ENCODE measurements at places on chromosomes 2 and 18.

- no peak for DNase-seq
Measured at GRCh38 chr18:62399781-62400308, 74.7 kb downstream of the TNFRSF11A start.

DNA sequence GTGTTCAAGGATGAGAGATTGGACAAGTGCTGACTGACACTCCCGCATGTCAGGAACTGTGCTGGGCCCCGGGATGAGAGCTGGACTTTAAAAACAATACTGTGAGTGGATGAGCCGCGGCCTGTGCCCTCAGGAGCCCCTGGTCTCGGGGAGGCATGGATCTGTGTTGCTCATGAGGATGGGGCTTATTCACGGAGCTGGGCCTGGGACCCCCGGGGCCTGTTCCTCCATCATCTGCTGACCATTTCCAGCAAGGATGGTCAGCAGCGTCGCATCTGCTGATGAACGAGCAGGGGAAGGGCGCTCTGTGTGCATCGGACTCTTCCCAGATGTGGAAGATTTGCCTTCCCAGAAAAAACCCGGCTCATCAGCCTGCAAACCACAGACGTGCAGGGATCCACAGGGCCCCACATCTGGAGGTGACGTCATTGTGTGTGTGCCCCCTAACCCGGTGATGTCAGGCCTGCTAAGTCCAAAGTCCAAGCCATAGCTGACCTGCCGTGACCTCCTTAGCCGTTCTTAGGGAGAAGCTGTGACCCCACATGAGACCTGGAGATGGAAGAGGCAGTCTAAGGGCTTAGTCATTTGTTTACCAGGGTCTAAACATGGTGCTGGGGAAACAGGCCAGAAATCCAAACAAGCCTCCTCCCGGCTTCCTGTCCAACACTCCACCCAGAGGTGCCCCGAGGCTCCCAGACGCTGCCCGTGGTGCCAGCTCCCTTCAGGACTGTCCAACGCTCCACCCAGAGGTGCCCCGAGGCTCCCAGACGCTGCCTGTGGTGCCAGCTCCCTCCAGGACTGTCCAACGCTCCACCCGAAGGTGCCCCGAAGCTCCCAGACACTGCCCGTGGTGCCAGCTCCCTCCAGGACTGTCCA lies 143.9 kb downstream of the PXDN start:
- DNase-seq: no peak

GRCh38 chr2:46488389-46488788 lies 9.0 kb downstream of the TMEM247 start:
- no peak for DNase-seq

DNA sequence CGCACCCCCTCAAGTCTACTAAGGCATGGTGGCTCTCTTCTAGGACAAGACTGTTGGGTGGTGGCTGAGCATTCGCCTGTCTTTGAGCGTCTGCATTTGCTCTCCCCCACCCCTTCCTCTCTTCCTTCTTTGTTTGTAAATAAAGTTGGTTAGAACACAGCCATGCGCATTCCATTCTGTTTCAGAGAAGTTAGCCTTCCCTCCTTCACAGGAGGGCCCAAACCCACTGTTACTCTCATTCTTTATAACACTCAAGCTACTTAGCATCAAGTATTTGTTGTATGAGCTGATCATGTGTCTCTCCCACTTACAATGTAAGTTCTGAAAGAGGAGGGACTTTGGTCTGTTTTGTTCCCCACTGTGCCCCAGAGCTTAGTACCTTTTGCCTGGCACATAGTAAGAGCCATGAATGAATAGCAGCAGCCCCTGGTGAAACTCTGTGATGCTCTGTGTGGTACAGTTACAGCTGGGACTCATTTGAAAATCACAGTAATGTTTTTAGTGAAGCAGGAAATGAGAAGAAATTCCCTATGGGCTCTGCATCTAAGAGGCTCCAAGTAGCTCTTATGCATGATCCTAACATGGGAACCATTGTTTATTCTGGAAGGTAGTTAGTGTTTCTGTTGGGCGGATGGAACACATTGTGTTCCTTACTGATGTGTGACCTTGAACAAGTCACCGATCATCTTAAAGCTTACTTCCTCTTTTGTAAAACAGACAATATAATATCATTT lies 7.7 kb downstream of the MGAT5 start:
- no peak for DNase-seq

- DNase-seq: no peak
Measured at GRCh38 chr2:85893428-85894258, 4.9 kb upstream of the ST3GAL5 start.

GRCh38 chr2:95044601-95045000 lies 19.1 kb downstream of the MAL start:
- no peak for DNase-seq

- DNase-seq: peak; percentile 41
Measured at GRCh38 chr2:27123302-27124150, at the start of gene ABHD1. TSS of gene ABHD1 (plus strand) at chr2:27123815. CDS start at chr2:27123949, 134 bp downstream.

DNA sequence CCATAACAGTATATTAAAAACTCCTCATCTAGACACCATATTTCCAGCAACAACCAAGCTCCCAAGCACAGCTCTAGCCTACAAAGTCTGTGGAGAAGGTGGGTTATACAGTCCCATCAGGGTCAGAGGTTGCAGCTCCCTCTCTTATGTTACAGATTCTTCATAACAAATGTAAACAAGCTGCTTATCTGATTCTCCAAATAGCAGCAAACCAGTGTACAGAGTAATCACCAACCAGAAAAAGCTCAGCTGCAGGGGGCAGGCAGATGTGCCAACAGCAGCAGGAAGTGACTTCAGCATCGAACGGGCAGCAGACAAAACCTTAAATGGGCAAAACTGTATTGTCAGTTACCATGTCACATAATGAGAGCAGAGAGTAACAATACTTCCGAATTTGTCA lies 52.9 kb upstream of the NABP1 start:
- DNase-seq: no peak

DNA sequence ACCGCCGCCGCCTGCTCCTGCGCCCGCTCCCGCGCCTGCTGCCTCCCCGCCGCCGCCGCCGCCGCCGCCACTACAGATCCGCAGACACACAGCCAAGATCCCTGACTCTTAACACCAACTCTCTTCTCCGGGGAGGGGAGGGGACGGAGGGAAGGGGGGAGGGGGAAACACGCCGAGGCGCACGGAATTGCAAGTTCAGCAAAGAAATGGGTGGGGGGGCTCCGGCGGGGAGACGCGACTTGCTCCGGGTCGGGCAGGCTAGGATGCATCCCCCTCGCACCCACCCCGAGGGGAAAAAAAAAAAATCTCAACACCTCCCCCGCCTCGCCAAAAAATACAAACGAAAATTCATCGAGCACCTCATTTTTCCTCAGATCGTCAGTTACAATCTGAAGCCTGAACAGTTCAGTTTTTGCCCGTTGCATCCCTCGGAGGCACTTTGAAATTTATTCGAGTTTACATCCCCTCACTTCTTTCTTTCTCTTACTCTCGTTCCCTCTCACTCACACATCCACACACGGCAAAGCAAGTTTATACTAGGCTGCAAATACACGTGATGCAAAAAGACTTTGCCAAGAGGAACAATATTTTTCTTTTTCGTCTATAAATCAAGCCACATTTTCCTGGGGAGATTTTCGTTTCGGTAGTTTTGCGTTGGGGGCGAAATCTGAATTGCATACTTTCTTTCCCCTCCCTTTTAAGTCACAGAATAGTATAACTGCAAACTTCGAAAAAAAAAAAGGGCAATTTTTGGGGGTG lies at the start of gene TCF4:
Gene TCF4 (minus strand): TSS at position 82 of the 759 bp plus-strand sequence. CDS start 1,076 bp downstream, outside the sequence.
- DNase-seq: no peak

DNA sequence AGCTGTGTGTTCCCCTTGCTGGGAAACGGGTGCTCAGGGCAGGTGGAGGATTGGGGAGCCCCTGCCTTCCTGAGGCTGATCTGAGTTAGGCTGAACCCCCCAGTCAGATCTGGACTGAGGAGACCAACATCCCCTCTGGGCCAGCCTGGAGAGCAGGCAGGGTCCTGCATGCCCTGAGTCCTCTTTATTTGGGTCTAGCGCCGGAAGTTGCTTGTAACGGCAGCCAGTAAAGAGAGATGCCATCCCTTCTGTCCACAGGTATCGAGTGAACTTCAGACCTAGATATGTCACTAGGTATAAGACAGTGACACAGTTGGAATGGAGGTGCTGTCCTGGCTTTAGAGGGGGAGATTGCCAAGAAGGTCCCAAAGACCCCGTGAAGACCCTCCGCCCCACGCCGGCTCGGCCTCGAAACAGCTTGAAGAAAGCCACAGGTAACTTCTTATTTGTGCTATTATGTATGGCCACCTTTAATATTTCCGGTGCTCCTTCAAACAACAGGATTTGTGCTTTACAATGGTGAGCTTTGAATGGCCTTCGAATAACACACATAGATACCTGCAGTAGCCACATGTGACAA lies 38.0 kb downstream of the EMILIN2 start:
- no peak for DNase-seq

GRCh38 chr2:121085801-121086200 lies 199.2 kb downstream of the TFCP2L1 start:
- DNase-seq: no peak

GRCh38 chr2:96869281-96869821 lies 529 bp downstream of the SEMA4C start:
- no peak for DNase-seq

DNA sequence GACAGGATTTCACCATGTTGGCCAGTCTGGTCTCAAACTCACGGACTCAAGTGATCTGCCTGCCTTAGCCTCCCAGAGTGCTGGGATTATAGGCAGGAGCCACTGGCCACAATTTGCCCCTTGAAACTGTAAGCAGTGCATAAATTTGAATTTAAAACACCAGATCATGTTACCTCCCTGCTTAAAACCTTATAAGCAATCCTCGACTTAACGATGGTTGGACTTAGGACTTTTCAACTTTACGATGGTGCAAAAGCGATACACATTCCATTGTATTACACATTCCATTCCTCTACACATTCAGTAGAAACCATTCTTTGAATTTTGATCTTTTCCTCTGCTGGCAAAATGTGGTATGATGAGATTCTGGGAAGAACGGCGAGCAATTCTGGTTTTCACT lies 23.2 kb upstream of the EFR3B start:
- no peak for DNase-seq

DNA sequence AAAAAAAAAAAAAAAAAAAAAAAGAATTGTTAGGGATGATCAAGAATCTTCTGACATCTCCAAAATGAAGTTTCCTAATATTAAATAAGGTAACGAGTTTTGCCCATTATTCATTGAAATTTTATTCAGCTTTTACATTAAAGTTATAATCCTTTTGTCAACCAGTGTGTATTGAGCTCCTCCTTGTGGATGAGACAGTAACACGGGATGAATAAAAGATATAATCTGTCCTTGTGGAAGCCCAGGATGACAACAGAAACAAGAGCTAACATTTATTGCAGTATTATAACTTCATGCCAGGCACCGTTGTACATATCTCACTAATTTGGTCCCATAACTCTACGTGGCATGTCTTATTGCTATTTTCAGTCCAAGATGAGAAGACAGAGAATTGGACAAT lies 33.4 kb upstream of the SERPINB7 start:
- DNase-seq: no peak

DNA sequence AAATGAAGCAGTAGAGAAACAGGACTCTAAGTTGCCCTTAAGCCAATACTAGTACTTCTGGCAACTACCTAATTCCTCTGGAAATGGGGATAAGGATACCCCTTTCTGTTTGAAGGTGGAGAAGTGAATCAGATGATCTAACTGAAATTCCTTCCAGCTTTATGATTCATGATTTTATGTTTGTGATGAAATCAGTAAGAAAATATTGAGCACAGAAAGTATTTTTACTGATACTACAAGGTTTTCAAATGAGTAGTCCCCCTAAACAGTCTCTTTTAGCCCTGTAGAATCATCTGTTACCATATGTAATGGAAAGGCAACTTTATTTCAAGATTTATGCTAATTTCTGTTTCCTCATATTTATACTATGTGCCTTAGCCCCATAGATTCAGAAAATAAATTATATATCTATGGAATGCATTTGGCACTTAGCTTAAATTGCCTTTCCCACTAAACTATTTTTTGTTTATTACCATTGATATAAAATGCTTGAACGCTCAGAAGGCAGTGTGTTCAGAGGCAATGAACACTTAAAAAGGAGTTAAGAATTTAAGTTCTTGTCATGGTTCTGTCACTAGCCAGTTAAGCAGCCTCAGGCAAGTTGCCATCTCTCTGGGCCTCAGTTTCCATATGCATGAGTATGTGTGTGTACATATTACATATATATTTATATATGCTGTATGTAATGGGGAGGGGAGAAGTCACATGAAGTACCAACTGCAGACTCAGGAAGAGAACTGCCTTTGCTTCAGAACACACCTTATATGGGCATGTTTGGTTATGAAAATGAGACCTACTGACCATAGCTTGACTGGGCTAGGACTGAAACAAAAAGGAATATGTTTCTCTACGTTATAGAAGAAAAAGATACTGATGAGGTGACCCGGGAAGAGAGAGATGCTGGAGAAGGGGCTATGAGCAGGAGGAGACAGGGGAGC lies 97.7 kb downstream of the CDC42EP3 start:
- no peak for DNase-seq

DNA sequence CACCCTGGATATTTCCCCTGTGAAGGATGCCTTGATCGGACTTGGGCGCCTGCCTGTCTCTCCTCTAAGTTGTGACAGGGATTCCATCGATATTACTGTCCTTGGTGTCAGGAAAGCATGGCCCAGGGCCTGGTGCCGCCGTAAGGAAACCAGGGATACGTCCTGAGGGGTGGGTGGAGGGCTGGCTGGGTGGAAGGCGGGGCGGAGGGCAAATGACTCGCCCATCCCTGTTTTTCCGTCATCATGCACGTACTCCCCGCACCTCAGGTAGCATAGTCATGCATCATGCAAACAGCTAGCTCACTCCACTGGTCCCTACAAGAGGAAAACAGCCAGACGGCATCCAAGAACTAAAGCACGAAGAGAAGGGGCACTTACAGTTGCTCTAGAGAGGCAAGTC lies 57.1 kb downstream of the PXDN start:
- no peak for DNase-seq

DNA sequence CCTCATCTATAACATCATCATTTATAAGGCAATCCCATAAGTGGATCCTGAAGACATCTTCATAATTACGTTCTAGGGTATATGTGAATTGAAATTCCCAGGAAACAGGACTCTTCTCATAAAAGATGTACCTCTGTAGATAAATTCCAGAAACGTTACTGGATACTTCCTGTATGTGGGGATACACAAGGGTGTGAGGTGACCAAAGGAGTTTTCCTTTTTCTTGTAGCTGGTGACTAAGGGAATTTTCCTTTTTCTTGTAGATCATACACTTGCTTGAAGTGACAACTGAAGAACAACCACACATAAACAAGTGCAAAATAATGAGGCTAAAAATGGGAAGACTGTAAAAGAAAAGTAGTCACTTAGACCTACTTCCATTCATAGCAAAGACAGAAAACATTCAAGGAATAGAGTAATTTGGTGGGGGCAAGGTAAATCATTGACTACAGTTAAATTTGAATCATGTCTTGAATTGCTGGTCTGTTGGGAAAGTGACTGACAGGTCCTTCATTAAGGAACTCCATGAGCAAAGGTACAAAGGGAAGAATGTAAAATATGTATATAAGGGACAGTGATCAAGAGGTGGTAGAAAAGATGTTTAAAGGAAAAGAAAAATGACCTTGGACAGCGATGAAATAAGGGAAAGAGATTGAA lies 53.2 kb upstream of the UBE2E3 start:
- DNase-seq: no peak

All from GDM1 (cell line).